CD4-positive, alpha-beta T cell treated with Interleukin-12 subunit alpha and Interleukin-12 subunit beta, for 1 hour (primary cell): ENCODE measurements at places on chromosomes 1 and 21.

- no peak for DNase-seq
Observed at GRCh38 chr1:109457819-109458218, 8.5 kb upstream of the SYPL2 start.

DNA sequence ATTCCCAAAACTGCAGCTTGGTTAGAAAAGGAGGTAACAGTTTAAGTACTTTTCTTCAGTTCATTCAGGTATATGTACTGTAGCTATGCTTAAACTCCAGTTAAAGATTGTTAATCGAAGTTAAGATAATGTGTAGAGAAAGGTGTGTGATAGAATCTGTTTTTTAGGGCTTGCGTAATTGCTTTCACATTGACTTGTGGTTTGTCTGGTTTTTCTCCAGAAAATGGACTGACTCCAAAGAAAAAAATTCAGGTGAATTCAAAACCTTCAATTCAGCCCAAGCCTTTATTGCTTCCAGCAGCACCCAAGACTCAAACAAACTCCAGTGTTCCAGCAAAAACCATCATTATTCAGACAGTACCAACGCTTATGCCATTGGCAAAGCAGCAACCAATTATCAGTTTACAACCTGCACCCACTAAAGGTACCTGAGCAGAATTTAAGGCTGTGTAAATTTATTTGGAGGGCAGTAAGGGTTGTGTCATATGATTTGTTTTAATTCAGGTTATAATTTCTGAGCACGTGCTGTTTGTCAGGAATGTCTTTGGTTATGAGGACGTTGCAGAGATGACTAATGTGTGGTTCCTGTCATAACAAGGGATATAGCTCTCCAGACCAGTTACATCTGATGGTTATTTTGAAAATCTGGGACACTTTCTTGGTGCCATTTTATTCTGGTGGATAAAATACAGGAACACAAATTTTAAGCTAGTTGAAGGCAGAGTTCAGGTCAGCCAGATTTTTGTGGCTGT, 26.0 kb downstream of the ATF6 start:
- DNase-seq: no peak

DNA sequence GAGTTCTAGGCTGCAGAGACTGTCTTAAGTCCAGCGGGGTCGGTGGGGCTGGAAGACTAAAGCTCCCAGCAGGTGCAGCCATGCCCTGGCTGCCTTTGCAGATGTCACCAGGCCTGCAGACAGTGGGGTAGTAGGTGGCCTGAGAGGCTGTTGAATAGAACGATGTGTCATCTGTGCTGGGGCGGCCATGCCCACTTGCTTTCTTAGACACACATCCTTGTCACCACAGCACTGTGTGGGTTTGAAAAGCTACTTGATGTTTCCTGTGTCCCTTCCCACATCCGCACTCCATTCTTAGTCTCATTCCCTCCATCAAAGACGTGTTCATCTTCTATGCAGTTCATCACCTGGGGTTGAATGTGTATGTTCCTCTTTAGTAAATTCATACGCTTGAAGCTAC, 184.5 kb upstream of the TMEM51 start:
- DNase-seq: peak; percentile 8

DNA sequence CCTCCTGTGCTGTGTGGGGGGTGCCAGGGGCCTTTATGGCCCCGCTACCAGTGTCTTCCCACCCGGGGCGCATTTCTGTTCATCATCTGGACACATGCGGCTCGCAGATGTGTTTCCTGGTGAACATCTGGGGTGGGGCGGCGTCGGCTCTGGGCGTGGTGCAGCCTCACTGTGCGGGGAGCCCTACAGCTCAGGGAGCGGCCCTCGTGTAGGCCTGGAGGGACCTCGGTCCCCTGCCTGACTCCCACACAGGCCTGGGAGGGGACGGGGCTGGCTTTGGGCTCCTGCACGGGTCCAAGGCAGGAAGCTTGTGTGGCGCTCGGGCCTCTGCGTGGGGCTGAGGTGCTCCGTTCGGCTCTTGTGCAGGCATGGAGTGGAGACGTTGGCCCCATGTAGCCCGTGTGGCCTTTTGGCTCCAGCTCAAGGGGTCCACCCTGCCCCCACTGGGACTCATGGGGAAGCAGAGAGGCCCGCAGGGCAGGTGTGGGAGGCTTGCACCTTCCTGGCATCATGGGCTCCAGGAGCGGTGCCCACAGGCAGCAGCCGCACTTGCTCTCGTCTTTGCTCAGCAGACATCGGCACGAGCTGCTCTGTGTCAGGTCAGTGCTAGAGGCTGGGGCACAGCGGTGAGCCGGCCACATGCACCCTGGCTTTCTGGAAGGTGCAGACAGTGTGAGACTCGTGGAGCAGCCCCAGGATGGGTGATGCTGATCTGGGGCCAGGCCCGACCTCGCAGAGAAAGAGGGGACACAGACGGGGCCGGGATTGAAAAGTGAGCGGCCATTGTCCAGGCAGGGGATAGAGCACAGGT, 90.1 kb upstream of the ACTRT2 start:
- DNase-seq: no peak

- DNase-seq: no peak
Observed at GRCh38 chr1:111286912-111287311, 3.7 kb upstream of the CHIA start.

DNA sequence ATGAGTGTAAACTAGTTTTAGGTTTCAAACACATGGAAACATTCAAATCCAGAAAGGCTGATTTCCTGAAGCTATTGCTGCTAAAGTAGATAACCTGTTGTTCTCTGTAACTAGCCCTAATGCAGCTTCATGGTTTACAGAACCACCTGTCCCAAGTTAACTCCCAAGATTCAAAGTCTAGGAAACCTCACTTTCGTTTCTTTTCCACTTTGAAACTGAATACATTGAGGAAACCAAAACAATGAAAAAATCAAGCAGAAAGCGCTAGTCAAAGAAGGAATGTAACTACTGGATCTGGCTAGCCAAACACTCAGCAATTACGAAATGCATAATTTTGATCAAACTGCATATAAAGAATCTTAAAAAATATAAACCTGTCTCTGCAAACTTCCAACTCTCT, 17.8 kb downstream of the SLC16A1 start:
- DNase-seq: no peak

GRCh38 chr1:22551591-22551990, 11.7 kb upstream of the EPHA8 start:
- DNase-seq: no peak

- no peak for DNase-seq
Observed at GRCh38 chr1:44822981-44823451, 14.7 kb downstream of the BTBD19 start.

- no peak for DNase-seq
Observed at GRCh38 chr1:84644472-84644871, 45.8 kb downstream of the SSX2IP start.

- no peak for DNase-seq
Observed at GRCh38 chr21:42112857-42113256, 41.7 kb downstream of the UMODL1 start.

DNA sequence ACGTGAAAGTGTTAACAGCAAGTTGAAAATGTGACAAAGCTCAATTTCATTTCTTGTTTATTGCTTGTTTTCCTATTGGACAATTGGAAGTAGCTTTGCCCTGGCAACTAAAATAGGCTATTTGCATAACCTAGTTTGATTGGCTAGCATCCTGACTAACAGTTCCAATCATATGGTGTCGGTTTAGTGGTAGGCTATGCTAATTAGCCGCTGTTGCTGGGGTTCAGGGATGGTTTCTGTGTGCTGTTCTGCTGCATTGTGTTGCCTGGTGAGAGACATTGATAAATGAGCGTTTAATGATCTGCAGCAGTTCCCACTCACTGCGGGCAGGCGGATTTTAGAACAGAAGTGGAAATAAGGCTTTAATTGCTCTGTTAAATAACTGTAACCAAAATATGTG, 68.5 kb downstream of the DYRK1A start:
- peak; percentile 74 for DNase-seq

GRCh38 chr1:201504179-201504631, 2.7 kb downstream of the CSRP1 start:
- DNase-seq: no peak

- no peak for DNase-seq
Observed at GRCh38 chr21:45246386-45247320, 41.0 kb downstream of the POFUT2 start.

DNA sequence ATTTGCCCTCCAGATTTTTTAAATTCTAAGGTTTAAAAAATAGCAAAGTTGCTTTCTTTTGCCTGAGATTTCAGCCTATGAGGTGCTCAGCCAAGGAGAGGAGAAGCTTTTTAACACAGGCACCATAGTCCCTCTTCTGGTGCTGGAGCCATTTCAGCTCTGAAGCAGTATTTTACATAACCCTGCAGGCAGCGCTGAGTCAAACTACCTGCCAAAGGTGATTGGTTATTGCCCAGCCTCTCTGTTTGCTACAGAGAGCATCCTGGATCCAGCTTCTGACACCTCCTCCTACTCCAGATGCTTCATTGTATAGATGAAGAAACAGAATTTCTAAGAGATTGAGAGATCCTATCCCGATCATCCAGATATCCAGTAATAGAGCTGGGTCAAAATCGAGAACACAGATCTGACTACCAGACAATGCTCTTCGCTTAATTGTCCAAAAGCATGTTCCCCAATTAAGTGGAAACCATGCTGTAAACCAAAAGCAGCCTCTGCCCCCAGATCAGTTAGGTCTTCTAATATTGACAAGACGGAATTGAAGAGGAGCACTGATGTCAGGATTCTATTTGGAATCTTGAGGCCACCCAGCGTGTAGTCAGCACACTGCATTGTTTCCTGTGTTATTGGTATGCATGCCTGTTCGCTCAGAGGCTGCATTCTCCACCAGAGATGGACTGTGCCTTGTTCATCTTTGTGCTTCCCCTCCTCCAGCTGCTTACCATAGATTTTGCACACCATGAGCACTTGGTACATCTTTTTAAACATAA, 22.1 kb downstream of the RGS8 start:
- no peak for DNase-seq

DNA sequence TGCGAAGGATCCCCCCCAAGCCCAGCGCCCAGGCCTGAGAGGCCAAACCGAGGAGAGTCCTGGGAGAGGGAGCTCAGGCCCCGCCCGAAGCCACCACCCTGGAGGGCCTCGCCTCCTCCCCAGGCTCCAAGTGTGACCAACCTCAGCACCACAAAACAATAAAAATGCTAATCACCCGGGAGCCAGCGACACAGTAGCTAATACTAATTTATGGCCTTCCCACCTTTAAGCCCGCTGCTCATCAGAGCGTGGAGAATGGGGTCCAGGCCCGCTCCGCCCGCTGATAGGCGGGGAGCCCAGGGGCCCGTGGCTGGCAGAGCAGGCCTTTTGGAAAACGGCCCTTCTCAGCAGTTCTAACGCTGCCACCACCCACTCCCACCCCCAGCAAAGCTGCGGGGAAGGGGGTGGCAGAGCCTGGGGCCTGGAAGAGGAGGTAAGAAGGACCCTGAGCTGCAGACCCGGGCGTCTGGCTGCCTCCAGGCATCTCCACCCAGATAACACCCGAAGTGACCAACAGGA, 20.4 kb upstream of the TAS1R2 start:
- DNase-seq: no peak

DNA sequence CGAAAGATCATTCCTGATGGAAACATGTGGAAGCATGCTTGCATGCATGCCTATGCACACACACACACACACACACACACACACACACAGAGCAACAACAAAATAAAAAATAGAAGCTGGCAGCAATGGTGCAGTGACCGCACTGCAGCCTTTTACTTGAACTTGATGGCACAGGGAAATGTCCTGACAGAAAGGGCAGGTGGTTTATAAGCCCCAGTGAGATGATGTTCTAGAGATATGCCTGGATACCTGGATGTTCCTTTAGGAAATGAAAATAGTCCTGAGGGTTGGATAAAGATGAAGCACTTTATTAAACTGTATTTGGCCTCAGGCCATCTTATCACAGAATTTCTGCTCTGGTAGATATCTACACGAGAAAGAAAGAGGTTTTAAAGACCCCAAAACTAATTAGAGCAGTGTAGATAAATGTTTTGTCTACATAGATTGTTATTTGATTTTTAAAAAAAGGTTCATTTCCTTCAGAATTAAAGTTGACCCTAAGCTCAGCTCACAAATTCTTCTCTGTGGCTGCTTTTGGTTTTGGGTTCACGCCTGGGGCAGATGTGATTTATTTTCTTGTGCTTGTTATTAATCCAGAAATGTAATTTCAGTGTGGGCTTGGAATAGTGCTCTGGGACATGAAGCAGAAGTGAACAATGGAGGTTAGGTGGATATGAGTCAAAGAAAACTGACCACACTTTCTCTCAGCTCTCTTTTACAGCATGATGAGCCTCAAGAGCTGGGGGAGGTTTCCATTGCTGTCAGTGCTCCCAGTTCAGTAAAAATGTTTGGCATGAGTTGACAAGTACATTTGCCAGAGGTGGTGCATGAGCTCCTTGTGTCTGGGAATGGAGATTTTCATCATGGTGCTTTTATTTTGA, 22.9 kb downstream of the ADAM30 start:
- DNase-seq: no peak

DNA sequence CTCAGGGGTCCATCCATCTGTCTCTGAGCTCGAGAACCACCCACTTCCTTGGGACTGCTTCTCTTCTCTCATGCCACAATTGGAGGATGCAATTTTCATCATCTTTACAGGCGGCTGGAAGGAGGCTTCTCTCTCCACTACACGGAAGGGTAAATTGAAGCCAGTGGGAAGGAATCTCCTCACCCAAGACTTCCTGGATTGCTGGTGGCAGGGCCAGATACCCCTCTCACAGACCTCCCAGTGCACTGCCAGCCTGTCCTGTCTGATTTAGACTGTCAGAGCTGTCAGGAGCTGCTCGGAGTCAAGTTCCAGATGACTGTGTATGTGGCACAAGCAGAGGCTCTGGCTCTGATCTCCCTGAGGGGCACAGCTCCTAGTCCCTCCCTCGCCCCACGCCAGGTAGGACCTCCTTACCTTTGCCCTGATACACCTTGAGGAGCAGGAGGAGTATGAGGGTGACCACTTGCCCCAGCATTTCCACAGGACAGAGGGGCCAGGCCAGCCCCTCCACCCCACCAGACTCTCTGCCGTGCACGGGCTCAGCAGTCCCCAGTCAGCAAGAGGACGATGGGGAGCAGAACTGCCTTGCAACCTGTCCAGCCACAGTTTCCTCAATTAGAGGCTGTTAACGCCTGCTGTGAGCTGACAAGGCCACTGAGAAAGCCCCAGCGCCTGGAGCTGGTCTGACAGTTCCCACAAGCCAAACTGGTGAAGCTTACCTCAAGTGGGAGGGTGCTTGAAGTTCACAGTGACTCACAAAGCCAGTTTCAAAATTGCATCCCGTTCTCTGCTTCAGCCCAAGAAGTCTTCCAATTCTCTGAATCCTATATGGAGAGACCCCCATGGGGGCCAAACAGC, at the start of gene CD244:
Gene CD244 (minus strand): TSS at position 685 of the 858 bp plus-strand sequence. CDS start 210 bp downstream, at position 475.
- DNase-seq: peak; percentile 65

DNA sequence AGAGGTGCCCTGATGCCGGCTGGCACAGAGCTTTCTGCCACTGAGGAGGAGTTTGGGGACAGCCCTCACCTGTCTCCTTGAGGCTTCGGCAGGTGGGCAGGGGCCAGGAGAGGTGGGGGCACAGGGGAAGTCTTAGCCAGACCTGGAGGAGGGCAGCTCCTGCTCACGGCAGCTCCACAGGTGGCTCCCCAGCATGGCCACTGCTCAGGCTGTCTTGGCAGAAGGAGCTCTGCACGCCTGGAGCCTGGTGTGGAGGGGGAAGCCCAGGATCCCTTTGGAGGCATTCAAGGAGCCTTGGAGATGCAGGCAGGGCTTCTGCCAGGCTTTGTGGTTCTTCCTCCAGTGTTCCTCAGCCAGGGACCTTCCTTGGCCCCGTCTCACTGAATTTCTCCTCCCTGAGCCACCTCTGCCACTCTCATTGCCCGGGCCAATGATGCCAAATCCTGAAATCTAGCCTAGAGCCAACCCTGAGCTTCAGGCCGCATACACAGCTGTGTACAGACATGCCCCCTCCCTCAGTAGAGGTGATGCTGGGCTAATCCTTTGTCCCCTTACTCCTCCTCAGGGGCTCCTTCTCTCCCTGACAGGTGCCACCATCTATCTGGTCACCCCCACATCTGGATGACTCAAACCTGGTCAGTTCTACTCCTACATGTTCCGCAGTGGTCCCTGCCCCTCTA, 251.8 kb upstream of the VAMP3 start:
- no peak for DNase-seq
